Lung microvascular endothelial cell (primary cell): ENCODE measurements at places on chromosomes 1 and 21.

DNA sequence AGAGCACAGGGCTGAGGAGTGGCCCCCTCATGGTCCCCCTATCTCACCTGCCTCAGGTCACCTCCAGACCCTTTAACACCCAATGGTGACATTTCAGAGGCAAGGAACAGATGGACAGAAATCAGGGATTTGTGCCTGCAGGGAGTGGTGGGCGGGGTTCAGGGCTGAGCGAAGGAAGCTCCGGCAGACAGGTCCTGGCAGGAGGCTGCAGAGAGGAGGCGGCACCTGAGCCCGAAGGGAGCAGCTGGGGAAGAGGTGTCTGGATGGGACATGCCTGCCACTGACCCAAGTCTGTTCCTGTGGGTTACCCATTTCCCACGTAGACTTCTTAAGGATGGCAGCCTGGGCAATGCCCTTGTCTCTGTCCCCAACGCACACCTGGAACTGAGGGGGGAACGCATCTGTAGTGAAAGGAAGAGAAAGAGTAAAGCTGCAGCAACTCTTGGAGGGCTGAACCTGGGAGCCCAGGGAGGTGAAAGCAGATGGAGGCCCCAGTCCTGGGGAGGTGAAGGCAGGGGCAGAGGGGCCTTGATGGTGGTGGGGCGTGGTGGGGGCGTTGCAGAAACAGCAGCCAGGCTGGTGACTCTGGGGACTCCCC is 61.6 kb upstream of the ADARB1 start:
- DNase-seq = no peak

GRCh38 chr1:150789396-150789795 is 18.7 kb downstream of the CTSK start:
- DNase-seq = no peak

DNA sequence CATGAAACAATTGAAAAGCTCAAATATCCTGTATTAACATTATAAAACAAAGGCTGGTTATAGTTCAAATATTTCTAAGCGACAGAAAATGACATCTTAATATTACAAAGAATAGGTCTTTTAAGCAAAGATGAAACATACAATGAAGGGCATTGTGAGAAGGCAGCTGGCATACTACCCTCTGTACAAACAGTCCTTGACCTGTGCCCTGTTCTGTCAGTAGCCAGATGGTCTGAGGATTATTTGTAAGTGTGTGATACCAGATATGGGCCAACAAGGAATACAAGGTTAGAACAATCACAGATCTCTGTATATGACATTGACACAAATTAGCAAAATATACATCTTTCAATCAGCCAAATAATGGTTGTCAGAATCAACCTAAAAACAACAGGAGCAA is 1350.4 kb downstream of the AMY1C start:
- DNase-seq = no peak

DNA sequence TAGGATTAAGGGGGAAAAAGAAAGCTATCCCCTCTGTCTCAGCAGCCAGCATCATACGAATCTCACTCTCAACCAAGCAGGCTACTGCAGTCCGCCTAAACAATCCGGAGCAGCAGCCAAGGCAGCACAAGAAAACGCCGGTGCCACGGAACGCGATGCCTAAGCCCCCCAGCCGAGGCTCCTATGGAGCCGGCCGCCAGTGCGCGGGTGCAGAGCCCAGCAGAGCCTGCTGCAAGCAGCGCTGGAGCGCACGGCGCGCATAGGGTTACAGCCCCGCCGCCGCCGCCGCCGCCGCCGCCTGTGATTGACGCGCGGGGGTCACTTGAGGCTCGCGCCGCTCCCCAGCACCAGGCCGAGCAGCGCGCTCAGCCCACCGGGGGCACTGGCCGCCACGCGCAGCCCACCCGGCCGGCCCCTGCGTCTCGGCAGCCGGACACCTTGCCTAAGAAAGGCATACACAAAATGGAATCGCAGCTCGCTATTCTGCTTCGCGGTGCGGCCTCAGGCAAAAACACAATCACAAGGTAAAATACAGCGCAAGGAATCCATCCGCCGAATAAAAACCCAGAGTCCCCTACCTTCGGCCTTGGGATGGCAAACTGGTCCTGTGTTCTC is 780 bp downstream of the HIVEP3 start:
- peak; percentile 52 for DNase-seq

GRCh38 chr21:32062591-32063227 is 189.9 kb downstream of the HUNK start:
- no peak for DNase-seq

- DNase-seq = no peak
These were observed 8.6 kb downstream of the ITGB2 start for GRCh38 chr21:44912158-44912473.

GRCh38 chr1:44076066-44076465 is 42.6 kb upstream of the KLF17 start:
- no peak for DNase-seq

- no peak for DNase-seq
These were observed 125.5 kb upstream of the CHRM3 start for GRCh38 chr1:239260842-239261241.

DNA sequence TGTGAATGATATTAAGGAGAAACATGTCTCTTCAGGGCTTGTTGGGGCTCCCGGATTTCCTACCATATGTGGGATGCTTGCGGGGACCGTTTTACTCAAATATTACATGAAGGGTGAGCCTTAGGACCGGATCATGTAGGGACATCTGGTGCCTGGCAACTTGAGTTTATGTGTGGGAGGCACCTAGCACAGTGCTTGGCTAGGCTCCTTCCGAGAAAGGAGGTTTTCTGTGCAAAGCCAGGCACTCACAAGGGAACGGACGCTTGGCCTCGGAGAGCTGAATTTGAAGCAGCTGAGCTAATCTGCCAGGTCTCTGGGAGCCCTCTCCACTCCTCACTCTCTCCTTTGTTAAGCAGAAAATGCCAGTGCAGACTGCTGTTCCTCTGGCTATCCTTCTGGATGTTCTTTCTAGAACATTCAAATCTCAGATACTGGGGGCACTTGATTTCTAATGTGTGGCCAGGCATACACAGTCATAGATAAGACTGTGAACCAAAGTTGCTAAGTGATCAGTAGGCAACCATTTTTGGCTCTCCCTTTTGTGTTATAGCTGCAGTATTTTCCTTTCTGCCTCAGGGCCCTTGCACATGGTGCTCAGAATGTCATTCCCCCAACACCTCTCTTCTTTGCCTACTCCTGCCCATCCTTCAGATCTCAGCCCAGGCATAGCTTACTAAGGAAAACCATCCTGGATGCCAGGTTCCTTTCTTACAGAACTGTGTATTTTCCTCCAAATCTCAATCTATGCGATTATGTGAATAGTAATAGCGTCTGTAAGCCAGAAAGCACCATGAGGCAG is 216.6 kb upstream of the CSF3R start:
- DNase-seq = no peak

DNA sequence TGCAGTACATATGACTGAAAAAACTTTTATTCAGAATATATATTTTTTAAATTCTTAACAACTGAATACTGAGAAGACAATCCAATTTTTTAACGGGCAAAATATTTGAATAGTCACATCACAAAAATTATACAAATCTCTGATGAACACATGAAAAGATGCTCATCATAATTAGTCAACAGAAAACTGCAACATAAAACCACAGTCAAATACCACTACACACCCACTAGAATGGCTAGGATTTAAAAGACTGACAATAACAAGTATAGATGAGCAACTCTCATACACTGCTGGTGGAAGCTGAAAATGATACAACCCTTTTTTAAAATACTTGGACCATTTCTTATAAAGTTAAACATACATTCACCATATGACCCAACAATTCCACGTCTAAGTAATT is 87.7 kb upstream of the TNFSF4 start:
- DNase-seq = no peak

DNA sequence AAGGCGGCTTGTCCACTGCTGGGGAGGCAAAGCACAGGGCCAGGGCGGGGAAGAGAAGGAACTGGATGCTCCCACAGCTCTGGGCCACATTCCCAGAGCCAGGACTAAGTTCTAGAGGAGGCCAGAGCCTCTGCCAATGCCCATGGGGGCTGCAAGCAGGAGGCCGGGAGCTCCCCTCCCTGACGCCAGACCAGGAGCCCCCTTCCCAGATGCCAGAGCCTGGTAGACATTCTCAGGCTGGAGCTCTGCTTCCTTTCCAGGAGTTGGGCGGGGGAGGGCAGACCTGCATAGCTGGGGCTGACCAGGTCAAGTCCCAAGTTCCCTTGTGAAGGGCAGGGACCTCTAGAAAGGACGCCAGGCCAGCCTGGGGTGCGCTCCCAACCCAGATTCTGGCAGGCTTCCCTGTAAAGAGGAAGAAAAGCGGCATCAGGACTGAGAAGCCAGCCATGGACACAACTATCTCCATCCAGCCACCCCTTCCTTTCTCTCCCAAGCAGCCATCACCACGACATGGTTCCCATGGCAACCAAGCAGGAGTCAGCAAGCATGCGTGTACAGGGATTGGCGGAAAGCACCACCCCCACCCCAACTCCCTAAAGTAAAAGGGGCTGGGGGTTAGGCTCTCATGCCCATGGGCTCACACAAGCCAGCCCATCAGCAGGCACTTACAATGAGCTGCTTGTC is 13.4 kb downstream of the KIF21B start:
- no peak for DNase-seq

DNA sequence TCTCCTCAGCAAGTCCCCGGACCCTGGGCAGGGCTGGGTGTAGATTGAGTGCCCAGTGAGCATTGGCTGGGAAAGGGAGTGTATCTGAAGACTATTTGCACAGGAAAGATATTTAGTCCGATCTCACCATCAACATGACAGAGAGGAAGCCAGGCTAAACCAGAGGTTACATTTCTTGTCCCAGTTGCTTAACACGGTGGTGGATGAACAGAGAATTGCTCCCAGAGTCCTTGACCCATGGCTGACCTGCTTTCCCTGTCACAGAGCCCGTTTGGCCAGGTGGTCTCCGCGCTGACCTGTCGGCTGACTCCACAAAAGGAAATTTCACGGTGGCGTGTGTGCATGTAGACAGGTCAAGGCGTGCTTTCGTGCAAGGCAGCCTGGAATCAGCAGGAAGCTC is 83.5 kb downstream of the BEND5 start:
- DNase-seq = no peak

DNA sequence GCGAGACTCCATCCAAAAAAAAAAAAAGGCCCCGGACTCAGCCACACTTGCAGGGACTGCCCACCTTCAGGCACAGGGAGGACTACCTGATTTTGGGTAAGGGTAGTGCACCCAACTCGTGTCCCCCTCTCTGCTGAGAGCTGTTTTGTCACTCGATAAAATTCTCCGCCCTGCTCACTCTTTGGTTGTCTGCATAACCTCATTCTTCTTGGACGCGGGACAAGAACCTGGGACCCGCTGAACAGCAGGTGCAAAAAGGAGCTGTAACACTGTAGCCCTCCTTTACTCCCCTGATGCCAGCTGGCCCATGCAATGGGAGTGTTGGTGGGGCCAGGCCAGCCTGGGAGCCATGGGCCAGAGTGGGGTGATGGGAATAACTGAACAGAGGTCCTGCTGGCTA is 10.6 kb downstream of the S100B start:
- no peak for DNase-seq

DNA sequence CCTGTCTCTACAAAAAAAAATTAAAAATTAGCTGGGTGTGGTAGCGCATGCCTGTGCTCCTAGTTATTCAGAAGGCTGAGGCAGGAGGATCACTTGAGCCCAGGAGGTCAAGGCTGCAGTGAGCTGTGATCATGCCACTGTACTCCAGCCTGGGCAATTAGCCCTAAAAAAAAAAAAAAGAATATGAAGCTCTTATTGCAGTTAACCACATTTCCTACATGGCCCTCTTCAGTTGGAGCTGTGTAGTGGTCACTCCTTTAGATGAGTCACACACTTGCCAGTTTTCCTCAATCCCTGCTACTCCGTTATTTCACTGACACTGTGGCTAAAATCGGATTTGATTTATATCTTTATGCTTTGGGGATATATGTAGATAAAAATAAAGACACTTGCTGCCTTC is 11.8 kb downstream of the NFYC start:
- DNase-seq = no peak

DNA sequence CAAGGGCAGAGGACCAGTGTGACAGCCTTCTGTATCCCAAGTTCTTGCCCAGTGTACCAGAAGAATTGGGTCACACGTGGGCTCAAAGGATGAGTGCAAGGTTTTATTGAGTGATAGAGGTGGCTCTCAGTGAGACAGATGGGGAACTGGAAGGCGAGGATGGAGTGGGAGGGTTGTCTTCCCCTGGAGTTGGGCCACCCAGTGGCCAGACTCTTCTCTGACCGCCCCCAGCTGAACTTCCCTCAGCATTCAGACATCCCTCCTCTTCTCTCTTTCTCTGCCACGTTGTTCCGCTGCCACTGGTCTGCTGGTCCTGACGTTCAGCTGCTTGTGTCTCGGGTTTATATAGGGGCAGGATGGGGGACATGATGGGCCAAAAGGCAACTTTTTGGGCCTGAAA is 150.1 kb upstream of the IVNS1ABP start:
- no peak for DNase-seq

DNA sequence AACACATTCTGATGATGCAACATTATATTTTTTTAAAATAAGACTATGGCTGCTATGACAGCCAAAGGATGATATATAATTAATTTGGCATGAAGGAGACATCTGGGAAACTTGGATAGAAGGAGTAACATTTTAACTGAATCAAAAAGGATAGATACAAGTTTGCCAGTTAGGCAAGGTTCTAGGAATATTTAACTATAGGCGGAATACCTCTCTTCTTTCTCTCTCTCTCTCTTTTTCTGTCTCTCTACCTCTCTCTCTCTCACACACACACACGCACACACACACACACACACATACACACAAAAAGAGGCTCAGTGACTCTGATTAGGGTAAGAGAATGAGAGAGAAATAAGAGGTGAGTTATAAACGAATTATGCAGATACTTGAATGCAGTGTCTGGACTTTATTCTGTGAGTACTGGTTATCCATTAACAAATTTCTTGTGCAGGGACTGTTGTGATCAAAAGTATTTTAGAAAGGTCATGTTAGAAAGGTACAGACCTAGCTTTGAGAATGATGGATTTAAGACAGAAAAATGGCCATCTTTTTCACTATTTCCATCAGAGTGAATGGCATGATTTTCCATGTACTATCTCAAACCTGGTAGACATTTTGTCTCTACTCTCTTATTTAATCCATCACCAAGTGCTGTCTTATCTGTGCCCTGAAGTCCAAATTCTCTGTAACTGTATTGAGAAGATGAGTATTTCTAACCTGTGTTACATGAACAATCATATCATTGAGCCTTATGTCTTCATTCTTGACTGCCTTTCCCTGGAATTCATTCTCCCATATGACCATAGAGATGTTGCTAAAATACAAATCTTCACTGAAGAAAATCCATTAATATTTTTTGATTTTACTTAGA is 1106.9 kb upstream of the ADGRL4 start:
- DNase-seq = no peak

- peak; percentile 71 for DNase-seq
These were observed 31.5 kb downstream of the TNFSF4 start for GRCh38 chr1:173175514-173176145.

- DNase-seq = no peak
These were observed 112.3 kb downstream of the RPS6KC1 start for GRCh38 chr1:213163278-213163711.

GRCh38 chr1:208387908-208388811 is 144.0 kb upstream of the PLXNA2 start:
- DNase-seq = no peak
